Caudate nucleus (tissue), 63 donors: ENCODE measurements at places on chromosomes 7 and 10.

- no peak for DNase-seq
Measured at GRCh38 chr7:103866919-103867318, 122.5 kb downstream of the RELN start.

GRCh38 chr7:14229047-14229446, 239.6 kb upstream of the ETV1 start:
- no peak for DNase-seq

DNA sequence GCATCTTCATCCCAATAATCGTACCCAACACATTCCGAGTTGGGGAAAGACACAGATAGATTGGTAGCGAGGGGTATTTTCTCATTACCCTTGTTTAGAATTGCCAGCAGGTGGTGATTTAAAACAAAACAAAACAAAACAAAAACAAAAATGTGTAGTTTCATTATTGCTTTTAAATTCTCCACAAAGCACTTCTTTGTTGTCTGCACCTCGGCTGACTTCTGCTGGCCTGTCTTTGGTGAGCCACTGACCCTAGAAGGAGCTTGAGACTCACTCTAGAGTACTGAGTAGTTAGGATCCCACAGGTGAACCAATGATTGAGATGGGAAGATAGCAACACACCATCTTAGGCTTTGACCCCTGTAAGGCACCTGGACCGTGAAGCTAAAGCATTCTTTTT, 105.4 kb upstream of the BET1 start:
- DNase-seq = no peak

DNA sequence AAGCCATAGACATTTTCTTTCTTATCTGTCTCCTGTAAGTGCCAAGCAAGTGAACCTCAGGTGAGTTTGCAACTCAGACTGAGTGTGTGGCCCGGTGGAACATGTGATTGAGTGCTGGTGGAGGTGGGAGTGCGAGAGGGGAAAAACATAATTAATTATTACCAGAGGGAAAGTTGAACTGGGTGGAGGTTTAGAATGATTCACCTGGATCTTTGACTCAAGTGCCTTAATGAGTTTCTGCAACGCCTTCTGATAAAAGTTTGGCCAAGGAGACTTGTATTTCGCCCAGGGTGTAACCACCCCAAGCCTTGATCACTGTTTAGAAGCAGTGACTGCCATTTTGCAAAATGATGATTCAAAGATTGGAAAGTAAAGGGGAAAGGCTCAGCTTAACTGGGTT, 513.9 kb downstream of the GATA3 start:
- DNase-seq = no peak
